ENCODE measurements at places on chromosomes 3 and 15. TPM values are rescaled to one million over a fixed set of nuclear protein-coding genes. Genes with fewer than 3 reads are reported as not detected.

Gene KY
- 3.4 TPM for polyA plus RNA-seq

Gene LYZL4
- polyA plus RNA-seq: not detected

Gene TTLL13
- 0.09 TPM for polyA plus RNA-seq

Gene DAZL
- not detected for polyA plus RNA-seq

Gene MAP2K1
- polyA plus RNA-seq: 7.5 TPM

Gene CYP19A1
- polyA plus RNA-seq: 0.68 TPM

Gene MEX3B
- polyA plus RNA-seq: 3.2 TPM

DNA sequence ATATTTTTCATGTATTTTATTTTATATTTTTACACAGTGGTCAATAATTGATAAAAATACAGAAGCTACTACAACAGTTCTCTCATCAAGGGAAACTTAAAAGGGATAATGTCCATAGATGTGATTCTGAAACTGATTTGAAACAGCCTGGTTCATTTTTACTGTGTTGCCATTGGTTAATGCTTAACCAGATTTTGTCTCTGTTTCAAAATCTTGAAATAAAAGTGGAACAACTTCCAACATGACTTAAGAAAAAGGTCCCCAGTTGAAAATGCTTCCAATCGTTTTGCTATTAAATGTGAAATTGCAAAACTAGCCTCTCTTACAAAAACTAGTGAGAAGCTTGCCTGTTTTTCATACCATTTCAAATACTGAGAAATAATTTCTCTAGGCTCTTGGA is 240.7 kb downstream of the LPP start:
- no peak for DNase-seq

- DNase-seq: no peak
Observed at GRCh38 chr15:82714016-82714415, 4.3 kb upstream of the AP3B2 start.

- DNase-seq: no peak
Observed at GRCh38 chr15:79364571-79365240, 53.8 kb downstream of the TMED3 start.

- DNase-seq: no peak
Observed at GRCh38 chr15:36905908-36906307, 194.4 kb downstream of the MEIS2 start.

- peak; percentile 33 for DNase-seq
Observed at GRCh38 chr3:13141991-13142412, 68.8 kb upstream of the IQSEC1 start.

DNA sequence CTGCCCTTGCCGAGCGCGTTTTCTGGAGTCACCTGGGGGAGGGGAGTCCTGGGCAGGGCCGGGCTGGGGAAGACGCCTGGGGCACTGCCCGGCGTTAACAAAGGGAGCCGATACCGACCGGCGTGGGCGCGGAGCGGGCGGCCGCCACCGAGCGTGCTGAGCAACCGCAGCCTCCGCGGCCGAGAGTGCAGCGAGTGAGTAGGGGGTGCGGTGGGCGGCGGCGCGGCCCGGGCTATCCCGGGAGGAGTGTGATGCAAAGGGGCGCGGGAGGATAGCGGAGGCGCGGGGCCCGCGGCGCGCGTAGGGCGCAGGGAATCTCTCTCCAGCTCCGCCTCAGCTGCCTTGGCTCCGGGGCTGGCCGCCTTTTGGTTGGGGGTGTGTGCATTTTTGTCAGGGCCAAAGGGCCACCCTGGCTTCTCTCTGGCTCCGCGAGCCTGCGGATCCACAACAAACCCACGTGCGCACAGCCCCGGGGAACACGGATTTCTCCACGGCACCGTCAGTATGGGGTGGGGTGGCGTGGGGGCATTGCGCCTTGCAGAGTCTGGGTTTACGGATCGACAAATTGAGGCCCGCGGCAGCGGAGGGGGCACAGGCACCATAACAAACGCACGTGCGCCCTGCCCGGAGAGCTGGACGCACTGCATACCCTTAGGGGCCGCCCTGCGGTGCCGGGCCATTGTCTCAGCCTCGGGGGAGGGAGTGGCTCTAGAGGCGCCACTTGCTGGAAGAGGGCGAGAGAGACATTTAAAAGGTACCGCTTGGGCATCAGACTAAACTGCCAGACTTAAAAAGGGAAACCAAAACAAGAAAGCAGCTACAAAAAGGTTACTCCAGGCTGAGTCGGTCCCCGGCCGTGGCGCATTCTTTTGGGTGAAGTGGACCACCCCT is 560 bp downstream of the ST6GAL1 start:
- peak; percentile 78 for DNase-seq
